Mesothelial cell of epicardium (in vitro differentiated cells): ENCODE measurements at places on chromosomes 5 and 9. TPM values are rescaled to one million over a fixed set of nuclear protein-coding genes. Genes with fewer than 3 reads are reported as not detected.

- DNase-seq = no peak
Measured at GRCh38 chr5:136529081-136529480, 163.7 kb upstream of the TRPC7 start.

GRCh38 chr5:38681029-38681706 lies 124.7 kb upstream of the LIFR start:
- DNase-seq = no peak

The TXNDC8 gene
- not detected in 3 replicates for total RNA-seq

The PCDHGA2 gene
- total RNA-seq = 0.11 to 0.33 TPM (median 0.32 TPM) in 3 replicates
